ENCODE measurements at places on chromosomes 6 and 20.

- no peak for DNase-seq
These were observed 69.6 kb upstream of the SALL4 start for GRCh38 chr20:51871943-51872342.

GRCh38 chr6:169592558-169592957 is 109.3 kb downstream of the WDR27 start:
- no peak for DNase-seq

- no peak for DNase-seq
These were observed 1.1 kb upstream of the CLIC1 start for GRCh38 chr6:31737315-31737990.

GRCh38 chr6:81906709-81907204 is 154.3 kb upstream of the TENT5A start:
- DNase-seq = no peak

DNA sequence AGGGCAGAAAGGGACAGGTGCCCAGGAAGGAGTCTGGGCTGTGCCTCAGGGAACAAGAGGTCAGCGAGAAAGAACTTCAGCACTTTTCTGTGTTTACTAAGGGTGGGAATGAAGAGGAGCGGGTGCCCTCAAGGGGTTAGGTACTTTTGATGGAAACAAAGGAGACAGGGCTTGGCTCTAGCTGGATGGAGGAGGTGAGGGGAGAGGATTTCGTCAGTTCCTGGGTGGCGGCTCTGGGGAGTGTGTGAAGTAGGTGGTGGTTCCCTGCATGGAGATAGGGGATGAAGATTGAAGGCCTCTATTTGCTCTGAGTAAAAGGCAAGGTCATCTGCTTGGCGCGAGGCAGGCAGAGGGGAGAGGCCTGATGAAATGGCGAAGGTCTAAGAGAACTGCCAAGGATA is 40.0 kb upstream of the ANKRD60 start:
- no peak for DNase-seq

DNA sequence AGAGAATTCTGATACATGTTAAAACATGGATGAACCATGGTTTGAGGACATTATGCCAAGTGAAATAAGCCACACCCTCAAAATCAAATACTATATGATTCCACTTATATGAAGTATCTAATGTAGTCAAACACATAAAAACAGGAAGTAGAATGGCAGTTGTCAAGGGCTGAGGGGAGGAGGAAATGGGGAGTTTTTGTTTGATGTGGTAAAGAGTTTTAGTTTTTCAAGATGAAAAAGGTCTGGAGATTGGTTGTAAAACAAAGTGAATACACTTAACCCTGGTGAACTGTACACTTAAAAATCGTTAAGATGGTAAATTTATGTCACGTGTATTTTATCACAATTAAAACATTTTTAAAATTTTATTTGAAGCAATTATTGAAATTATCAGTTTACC is 127.4 kb upstream of the GRIK2 start:
- no peak for DNase-seq

DNA sequence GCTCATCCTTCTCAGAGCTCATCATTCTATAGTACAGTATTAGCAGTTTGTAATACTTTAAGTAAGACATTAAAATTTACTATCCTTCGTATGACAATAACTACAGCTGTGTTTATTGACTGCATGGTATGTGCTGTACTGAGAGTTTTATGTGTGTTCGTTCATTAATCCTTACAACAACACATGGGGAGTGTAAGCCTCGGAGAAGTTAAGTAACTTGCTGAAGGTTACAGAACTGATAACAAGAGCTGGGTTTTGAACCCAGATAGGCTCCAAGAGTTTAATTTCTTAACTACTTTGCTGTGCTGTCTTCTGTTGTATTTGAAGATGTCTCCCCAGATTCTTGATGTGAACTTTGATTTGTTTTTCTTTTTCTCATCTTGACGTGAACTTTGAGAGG is 23.7 kb downstream of the BRPF3 start:
- no peak for DNase-seq
